Astrocyte of the spinal cord (primary cell): ENCODE measurements at places on chromosomes 13 and 19.

DNA sequence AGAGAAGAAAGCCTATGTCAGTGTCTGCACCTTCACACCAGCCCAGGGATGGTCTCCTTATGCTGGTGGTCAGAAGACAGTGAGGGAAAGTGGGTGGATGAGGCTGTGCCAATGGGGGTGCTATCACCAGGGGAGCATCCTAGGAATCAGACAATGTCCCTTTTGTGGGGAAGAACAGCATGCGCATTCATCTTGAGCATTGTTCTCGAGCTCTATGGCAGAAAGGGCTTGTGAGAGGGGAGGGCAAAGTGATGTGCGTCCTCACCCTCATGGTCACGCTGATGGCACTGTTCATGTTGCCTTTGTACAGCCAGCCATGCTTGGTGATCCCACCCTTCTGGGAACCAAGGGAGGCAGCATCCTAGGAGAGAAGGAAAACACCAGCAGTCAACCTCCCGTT, 56.1 kb downstream of the DOCK9 start:
- no peak for DNase-seq

DNA sequence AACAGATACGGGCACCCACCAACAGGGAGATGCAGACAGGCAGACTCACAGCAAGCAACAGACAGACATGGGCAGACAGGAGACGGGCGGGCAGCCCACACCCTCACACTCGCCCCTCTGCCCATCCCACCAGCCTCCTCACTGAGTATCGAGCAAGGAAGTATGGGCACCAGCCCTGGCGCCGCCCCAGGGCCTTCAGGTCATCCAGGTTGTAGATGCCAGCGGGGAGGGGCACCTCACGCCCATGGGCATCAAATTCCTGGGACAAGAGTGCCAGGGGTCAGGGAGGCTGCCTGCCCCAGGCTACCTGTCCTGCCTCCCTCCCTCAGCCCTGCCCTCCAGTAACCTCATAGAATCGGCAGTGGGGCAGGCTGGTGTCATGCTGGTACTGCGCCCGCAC, 5.7 kb downstream of the ERCC2 start:
- no peak for DNase-seq

- no peak for DNase-seq
Observed at GRCh38 chr19:54526972-54527371, 24.3 kb downstream of the LAIR2 start.

- no peak for DNase-seq
Observed at GRCh38 chr19:34573226-34573864, 91.8 kb downstream of the WTIP start.

DNA sequence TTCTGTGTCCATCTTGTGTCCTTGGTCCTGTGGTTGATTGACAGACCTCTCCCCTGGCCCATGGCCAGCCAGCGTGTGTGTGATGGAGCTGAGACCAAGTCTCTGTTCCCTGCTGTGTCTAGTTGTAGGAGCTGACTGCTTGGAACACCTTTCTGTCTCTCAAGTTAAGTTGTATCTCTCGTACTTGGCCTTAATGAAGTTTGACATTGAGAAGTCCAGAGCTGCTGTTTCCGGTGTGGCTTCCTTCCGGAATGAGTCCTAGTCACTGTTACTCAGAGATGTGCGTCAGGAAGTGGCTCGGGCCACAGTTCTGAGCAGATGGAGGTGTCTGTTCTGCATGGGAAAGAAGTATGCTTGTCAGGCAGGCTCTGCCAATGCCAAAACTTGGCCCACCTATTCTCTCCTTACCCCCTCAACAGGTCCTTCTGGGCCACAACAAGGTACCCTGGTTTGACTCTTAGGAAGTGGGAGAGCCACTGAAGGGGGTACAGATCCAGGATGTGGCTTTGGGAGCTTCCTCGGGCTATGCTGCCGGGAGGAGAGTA, 54.3 kb downstream of the GATAD2A start:
- peak; percentile 60 for DNase-seq
